A673 (cell line): ENCODE measurements at places on chromosomes 12 and 14.

GRCh38 chr12:25194214-25194613 lies 746 bp downstream of the DNAI7 start:
- DNase-seq: peak; percentile 13

DNA sequence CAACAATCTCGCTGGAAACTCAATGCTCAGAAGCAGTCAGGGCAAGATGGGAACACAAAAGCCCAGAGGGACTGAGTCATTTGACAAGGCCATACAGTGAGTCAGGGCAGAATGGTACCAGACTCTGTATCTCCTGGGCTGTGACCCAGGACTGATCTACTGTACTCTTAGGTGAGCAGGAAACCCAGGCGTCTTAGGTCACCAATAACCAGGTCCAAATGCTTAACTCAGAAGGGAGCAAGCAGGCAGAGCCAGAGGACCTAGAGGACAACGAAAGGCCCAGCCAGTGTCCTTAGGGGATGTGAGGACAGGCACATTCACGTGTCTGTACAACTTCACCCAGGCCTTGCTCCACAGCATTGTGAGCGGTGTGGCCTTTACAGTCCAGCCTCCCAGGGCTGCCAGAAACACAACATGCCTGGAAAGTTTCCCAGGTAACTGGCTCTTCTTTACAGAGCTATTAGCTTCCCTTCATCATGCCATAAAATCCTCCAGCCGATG lies 69.9 kb downstream of the ARL6IP4 start:
- no peak for DNase-seq

DNA sequence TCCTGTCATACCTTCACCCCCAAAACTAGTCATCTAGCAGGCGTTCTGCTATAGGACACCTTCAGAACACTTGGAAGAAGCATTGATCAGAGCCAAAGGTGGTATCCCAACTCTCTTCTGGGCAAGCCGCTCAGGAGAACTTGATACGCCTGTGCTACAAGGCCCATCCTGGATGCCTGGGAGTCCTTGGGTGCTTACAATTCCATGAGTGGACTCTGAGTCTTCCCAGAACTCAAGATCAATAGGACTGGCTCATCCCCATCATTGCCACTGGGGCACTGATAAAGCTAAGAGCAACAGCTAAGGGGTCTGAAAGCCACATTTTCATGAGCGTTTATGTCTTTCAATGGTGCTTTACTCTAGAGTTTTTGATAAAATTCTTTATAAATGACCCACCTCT lies 1.9 kb downstream of the SPTB start:
- DNase-seq: no peak

DNA sequence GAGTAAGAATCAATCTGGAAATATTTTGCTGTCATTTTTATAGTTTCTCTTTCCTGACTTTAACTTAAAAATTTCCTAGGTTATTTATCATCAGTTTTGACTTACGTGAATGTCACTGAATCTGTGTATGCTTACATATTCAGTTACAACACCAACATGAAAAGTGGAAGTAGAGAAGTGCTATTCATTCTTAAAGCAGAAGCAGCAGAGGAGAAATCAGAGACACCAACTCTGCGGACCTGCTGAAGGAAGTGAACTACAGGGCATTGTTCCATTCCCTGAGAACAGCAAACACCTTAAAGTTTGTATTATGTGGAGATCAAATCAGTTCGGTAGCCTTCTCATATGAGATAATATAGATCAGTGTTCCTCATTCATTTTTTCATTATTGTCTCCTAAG lies 34.1 kb downstream of the RAD51B start:
- no peak for DNase-seq

DNA sequence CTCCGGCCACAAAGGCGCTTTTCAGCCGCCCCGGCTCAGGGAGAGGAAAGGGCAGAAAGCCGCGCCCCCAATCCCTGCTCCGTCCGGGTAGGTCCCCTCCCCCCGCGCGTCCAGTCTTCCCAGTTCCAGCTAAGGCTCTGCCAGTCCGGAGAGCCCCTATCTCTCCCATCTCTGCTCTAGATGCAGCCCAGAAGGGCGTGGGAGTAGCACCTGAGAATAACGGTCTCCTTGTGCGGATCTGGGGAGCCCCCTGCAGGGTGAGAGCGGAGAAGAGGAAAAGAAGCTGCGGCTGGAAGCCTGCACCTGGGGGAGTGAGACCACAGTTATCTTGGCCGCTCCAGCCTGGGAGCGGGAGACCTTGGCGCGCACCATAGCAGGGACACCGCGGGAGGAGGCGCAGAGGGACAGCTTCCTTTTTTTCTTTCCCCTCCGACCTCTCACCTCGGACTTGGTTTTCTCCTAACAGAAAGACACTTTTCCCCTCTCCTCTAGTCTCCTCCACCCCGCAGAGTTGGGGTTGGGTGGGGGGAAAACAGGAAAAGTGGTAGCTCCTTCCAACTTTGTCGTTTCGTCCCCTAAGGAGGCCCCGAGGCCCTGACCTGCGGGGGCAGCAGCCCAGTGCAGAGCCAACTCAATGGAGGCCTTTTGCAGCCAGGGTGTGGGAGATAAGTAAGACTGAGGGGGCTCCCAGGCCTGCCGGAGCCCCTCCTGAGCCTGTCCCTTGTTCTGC lies 2.4 kb downstream of the DHH start:
- peak; percentile 50 for DNase-seq
